ENCODE measurements at places on chromosomes 5 and 9.

DNA sequence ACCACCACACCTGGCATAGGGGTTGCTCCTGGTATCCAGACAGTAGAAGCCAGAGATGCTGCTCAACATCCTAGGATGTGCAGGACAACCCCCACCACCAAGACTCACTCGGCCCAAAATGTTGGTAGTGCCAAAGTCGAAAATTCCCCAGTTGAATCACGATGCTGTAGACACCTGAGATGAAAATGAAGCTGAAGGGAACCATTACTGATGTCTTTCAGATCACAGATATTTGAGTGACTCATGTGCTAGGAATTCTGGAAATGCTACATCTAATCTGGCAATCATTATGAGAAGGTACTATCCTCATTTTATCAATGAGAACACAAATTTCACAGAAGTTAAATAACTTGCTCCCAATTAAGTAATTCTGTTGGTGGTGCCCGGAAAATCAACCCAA is 21.0 kb upstream of the UBE2QL1 start:
- no peak for DNase-seq

DNA sequence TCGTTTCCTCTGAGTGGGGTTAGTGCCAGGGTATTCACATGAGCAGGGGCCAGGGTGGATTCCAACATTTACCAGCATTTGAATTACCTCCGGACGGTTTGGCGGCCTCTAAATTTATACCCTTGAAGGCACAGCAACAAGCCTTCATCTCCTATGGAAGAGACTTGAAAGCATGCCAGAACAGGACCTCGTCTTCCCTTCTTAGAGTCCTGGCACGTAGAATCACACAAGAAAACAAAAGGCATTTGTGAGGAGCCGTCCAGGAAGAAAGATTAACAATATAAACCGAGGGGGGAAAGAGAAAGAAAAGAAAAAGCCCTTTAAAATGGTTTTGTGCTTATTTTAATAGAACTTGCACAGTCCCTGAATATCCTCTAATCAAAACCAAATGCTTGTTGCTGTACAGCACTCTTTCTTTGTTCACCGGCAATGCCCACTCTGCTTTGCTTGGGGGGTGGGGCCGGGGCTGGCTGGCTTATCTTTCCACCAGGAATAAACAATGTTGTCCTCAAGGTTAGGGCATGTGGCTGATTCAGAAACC is 575.8 kb upstream of the ZNF462 start:
- no peak for DNase-seq

- no peak for DNase-seq
Measured at GRCh38 chr9:73269430-73270101, 117.9 kb downstream of the ANXA1 start.

DNA sequence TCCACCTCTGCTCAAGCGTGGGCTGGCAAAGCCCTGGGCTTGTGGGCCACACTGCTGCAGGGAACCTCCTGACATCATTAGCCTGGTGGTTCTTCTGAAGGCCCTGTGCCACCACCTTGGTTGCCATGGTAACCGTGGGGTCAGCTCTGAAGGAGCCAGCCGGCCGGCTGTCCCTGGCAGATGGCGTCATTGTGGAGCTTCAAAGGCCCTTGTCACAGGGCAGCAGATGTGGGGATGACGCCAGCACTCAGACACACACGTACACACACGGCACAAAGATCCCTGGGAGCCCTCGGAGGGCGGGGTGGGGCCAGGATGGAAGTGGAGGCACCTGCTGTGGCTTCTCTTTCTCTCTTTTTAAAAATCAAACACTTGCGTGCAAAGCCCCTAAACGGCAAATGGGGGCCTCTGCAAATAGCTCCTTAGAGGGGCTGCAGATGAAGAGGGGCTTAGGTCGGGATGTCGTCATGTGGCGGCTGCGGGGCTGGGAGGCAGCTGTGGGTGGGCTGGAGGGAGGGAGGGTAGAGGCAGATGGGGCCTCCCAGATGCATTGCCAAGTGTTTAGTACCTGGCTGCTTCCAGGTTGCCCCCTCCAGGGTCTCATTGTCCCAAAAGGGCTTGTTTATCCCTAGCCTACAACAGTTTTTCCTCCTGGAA is 19.5 kb upstream of the RPL26L1 start:
- DNase-seq, result no peak

DNA sequence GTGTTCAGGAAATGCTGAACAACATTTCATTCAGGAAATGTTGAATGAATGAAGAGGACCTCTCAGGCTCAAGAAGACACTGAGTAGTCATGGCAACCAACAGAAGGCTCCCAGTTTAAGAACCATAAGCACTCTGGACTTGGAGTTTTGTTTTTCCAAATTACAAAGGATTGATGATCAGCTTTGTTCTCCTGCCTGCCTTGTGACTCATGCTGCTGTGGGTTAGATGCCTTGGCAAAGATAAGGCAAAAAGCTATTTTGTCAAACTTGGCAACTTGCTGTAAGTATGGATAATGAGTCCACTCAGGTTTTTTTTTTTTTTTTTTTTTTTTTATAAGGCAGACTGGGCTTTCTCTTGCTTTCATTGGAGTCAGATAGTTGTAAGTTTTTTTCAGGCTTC is 365.0 kb downstream of the TMEM232 start:
- no peak for DNase-seq

DNA sequence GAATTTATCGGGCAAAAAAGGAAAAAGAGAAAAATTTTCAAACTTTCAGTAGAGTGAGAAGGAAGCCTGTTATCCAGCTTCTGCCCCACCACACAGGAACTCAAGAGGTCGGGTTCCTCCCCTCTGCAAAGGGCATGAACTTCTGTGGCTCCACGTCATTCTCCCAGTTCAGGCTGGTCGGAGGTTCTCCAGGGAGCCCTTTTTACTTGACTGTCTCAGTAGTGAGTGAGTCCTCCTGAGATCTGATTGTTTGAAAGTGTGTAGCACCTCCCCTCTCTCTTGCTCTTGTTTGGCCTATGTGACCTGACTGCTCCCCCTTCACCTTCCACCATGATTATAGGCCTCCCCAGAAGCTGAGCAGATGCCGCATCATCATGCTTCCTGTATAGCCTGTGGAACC is 9.7 kb downstream of the SPINK1 start:
- no peak for DNase-seq

GRCh38 chr9:129012343-129012742 is 15.8 kb downstream of the SH3GLB2 start:
- DNase-seq, result no peak

Data from activated T-cell treated with anti-CD3 and anti-CD28 coated beads for 1 hour (primary cell).